GM13977 (cell line): ENCODE measurements at places on chromosomes 16 and 17.

- no peak for DNase-seq
Observed at GRCh38 chr17:81340607-81341515, 45.8 kb upstream of the SLC38A10 start.

DNA sequence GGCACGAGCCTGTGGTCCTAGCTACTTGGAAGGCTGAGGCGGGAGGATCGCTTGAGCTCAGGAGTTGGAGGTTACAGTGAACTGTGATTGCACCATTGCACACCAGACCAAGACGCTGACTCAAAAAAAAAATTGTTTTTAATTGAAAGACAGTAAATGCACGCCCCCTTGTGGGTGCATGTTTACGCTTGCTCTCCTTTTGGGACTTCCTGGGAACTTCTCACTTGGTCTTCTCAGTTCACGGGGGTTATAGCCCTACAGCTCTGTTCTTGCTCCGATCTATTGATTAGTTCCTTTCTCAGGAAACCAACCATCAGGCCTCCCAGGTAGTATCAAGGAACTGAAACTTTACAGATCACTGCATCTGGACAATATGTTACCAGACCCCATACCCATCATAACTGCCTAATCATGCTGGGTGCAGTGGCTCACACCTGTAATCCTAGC, 14.2 kb upstream of the RIPOR1 start:
- peak; percentile 70 for DNase-seq

DNA sequence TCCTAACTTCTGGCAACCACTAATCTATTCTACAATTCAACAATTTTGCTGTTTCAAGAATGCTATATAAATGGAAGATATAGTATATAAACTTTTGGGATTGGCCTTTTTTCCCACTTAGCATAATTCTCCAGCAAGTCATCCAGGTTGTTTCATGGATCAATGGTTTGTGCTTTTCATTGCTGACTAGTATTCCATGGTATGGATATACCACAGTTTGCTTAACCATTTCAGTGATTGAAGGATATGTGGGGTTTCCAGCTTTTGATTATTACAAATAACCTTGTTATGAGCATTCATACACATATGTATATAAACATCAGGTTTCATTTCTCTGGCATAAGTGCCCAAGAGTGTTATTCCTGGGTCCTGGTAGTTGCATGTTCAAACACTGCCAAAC, 2.1 kb upstream of the FAM83G start:
- DNase-seq: no peak

- DNase-seq: no peak
Observed at GRCh38 chr16:87959391-87959990, 8.3 kb downstream of the BANP start.

GRCh38 chr17:48160177-48161081, 52.9 kb downstream of the SNX11 start:
- no peak for DNase-seq

DNA sequence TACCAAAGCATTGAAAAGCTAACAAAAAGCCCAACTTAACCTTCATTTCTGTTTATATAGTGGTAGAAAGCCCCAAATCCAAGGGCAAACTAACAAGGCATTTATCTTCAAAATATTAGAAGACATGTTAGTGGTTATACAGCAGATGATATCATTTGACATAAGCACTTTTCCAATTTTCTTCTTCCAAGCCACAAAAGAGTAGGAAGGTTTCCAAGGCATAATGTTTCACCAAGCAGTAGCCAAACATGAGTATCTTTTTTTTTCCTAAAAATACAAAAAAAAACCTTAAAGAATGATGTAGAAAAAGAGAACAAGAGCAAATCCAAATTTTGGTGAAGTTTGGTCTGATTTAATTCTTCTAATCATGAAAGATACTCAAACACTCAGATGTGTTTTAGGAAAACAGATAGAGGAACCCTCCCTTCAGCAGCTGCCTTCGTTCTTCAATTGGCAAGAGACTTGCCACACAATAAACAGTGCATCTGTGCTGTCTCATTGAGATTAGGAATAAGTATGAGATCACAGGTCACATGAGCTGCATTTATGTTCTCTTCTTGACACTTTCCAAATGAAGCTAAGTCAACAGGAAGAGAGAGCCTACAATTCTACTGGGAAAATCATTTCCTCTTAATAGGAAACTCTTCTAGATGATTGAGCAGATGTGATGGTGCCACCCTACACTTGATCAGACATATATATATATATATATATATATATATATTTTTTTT, 106.7 kb downstream of the TTC19 start:
- no peak for DNase-seq

- DNase-seq: no peak
Observed at GRCh38 chr17:55466671-55467070, 44.6 kb downstream of the SMIM36 start.

- peak; percentile 63 for DNase-seq
Observed at GRCh38 chr17:17959520-17960361, 12.5 kb downstream of the TOM1L2 start.

DNA sequence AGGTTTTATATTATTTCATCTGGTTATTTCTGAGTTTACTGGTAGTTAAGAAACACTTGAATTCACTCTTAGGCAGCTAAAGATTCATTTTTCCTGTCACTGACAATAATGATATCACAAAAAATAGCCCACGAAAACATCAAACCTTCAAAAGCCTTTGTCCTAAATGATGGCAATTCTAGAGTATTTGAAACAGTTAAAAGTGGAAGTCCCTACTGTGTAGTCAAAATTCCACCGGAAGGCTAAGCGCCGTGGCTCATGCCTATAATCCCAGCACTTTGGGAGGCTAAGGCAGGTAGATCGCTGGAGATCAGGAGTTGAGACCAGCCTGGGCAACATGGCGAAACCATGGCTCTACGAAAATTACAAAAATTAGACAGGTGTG, 103.5 kb downstream of the HIC1 start:
- DNase-seq: no peak

GRCh38 chr16:11585460-11586377, 1.0 kb downstream of the LITAF start:
- DNase-seq: peak; percentile 36

DNA sequence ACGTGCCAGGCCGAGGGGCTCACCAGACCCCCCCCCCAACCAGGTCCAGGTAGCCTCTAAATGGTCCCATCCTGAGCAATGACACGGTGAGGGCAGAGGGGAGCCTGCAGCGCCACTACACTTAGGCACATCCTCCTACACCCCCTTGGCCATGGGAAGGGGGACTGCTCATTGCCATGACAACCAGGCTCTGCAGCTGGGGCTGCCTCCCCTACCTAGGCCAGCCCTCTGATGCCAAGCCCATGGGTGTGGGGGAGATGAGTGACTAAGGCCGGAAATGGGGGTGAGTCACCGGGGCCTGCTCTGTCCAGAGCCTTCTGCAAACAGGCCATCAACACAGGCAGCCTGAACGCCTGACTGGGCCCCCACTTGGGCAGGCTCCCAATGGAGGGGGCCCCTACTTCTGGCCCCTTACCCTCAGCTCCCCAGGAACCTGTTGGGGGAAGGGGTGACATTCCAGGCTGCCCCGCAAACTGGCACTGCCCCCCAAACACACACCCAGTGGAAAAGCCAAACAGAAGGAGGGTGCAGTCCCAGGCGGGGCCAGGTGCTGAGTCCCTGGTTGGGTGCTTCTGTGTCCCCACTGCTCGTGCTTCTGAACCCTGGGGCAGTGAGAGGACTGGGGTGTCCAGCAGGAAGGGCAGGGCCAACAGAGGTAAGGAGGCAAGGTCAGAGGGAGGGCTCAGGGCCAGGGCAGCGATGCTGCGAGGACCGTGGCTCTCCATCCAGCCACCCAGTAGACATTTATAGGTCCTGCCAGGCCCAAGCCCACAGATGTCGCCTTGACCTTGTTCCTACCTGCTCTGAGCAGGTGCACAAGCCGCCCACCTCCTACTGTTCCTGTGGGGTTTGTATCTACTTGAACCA, 8.2 kb downstream of the PLCD3 start:
- DNase-seq: no peak

GRCh38 chr17:17723354-17724261, 42.4 kb downstream of the RAI1 start:
- DNase-seq: peak; percentile 82

DNA sequence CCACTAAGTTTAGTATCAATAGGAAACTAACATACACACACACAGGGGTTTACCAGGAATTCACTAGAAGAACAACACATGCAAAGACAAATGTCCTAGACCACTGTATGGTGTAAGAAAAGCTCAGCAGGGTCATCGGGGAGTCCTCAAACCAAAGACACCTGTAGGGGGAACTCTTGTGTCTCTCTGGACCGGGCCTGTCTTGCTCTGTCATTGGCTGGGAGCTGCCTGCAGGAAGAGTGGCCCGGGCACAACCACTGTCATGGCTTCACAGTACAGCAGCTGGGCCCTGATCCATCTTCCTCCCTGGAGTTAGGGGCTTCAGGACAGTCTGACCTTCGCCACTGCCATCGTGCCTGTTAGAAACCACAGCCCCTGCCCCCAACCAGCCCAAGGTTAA, 263.6 kb upstream of the DYNLRB2 start:
- no peak for DNase-seq

- peak; percentile 91 for DNase-seq
Observed at GRCh38 chr16:85570735-85571562, 42.2 kb upstream of the GSE1 start.

GRCh38 chr16:87351320-87351698, 32.3 kb downstream of the FBXO31 start:
- no peak for DNase-seq

DNA sequence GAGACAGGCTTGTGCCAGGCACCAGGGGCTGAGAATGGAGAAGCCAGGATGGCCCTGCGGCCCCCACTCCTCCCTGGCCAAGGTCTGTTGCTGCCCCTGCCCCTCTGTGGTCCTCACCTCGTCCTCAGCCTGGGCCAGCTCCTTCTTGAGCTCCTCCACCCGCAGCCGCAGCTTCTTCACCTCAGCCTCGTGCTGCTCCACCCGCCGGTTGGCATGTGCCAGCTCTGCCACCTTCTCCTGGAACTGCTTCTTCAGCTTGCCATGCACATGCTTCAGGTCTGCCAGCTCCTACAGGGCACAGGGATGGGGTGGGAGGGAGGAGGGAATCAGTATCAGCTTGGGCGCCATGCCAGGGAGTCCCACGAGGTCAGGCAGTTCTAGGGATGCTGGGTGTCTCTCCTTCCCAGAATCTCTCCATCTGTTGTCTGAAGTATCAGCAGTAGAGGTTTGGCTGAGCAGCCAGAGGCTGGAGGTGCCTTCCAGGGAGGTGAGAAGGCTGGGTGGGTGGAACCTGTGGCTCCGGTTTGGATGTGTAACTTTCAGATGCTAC, 20.1 kb downstream of the CCDC102A start:
- DNase-seq: no peak

GRCh38 chr17:45770632-45771270, 13.4 kb upstream of the CRHR1 start:
- no peak for DNase-seq

DNA sequence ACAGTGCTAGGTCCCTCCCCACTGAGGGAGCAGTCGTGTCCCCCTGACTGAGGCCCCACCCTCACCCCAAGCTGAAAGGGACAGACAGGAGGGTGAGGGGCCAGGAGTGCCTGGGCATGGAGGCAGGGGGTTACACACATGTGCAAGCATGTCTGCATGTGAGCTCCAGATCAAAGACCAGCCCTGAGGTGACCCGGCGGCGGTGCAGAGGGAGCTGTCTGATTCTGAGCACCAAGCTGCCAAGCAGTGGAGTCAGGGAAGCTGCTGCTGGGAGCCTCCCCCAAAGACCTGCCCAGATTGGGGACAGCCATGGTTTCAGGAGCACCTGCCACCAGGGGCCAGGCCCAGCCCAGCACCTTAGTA, 5.5 kb downstream of the DLX3 start:
- DNase-seq: no peak

- DNase-seq: no peak
Observed at GRCh38 chr17:50909765-50910605, 43.8 kb upstream of the TOB1 start.

- DNase-seq: peak; percentile 87
Observed at GRCh38 chr17:81291662-81292061, 3.4 kb downstream of the SLC38A10 start.

DNA sequence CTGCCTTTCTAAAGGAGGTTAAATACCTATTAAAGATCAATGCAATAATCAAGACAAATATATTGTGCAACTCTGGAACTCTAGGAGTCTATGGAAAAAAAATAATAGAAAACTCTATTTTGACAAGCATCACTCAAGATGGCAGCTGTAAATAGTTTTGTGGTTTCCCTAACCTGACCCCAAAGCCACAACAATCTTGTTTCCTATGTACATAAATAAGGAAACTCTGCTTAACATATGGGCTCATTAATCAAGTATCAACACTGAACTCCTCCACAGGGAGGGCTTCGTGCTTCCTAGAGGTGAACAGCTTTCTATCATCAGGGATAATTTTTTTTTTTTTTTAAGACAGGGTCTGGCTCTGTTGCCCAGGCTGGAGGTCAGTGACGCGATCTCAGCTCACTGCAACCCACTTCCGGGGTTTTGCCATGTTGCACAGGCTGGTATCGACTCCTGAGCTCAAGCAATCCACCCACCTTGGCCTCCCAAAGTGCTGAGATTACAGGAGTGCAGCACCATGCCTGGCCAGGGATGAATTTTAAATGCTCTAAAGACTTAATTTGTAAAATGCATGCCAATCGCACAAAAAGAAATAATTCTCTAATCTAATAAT, 42.5 kb downstream of the ARHGAP17 start:
- DNase-seq: no peak

- DNase-seq: no peak
Observed at GRCh38 chr16:56352351-56353053, 72.8 kb downstream of the AMFR start.

DNA sequence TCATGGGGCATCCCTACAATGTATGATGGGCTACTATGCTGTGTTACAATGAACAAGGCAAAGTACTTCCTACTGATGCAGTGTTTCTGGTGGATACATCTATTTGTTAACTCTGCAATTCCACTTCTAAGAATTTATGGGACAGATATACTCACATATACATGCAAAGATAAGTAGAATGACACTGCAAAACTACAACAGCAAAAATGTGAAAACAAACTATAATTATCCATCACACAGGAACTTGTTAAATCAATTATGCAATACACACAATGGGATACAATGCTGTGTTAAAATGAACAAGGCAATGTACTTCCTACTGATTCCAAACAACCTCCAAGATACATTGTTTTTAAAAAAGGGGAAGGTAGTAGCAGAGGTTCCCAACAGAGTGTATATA, 3.2 kb downstream of the DDX52 start:
- DNase-seq: no peak
